ENCODE measurements at places on chromosomes 6 and 20. TPM values are rescaled to one million over a fixed set of nuclear protein-coding genes. Genes with fewer than 3 reads are reported as not detected.

The SLC22A23 gene
- total RNA-seq = 0.24 TPM

The KIAA1755 gene
- not detected for total RNA-seq

The GTPBP2 gene
- total RNA-seq = 52.1 TPM

The ADTRP gene
- total RNA-seq = 29.1 TPM

The TAGAP gene
- 167 TPM for total RNA-seq

DNA sequence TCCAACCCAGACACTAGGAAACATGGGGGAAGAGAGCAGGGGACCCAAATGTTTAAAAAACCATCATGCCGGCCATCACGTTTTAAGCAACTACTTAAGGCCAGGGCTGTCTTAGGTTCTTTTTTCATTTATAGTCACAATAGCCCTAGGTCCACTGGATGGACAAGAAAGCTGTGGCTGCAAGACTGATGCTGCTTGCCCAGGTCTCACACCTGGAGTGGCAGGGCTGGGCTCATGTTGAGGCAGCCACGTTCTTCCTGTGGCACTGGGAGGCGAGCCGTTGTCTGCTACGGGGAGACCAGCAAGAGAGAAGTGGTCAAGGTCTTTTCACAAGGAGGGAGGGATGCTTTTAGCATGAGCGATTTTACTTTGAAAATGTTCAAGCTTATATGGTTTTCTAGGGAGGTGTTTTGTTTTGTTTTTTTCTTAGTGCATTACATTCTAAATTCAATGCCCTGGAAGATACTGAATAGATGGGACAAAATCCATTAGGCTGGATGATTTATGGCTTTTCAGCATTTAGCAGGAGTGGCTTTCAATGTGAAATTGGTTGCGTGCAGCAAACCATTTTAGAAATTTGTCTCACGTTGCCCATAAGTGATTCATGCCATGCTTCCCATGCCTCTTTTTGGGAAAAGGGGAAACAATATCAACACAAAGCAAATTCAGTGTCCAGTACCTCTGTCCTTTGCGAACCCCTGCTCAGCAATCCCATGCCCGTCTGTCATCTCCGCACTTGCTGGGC is 106.6 kb upstream of the SNX9 start:
- no peak for DNase-seq

The TFAP2A gene
- not detected for total RNA-seq

DNA sequence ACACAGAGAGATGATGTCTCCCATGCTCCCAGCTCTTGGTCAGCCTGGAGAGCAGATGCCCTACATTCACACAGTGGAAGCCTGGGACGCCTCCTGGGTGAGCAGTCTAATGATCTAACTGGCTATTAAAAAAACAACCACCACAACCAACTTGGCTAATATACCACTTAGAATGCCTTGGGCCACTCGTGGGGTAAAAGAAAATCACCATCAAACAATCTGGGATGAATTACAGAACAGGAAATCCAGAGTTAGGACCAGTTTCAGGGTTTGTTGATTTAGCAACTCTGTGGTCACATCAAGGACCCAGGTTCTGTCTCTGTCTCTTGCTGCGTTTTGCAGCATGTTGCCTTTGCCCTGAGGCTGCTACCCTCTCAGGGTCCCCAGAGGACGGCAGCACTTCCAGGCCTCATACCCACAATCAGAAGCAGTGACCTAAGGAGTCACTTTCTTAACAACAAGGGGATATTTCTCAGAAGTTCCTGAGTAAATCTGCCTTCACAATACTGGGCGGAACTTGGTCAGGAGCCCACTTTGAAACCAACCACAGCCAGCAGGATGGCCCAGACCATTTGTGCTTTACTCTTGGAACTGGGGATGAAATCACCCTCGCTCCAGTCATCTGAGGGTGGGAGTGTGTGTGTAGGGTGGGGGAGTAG is 118.7 kb downstream of the CLIC5 start:
- DNase-seq = no peak

DNA sequence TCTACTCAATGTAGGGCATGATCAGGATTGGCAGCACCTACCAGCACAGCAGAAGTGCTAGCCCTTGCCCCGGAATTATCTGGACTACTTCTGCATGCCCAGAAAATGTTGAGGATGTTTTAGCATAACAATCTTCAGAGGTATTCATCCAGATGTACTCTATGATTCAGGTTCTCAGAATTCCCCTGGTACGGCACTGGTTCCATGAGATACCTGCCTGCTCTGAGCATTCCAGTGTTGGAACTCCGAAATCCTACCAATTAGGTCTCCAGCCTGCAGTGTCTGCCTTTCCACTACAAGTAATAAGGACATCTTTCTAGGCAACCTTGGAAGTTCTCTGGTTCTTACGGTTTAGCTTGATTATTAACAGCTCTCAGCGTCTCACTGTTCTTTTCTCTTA is 554.5 kb downstream of the HACE1 start:
- DNase-seq = no peak

DNA sequence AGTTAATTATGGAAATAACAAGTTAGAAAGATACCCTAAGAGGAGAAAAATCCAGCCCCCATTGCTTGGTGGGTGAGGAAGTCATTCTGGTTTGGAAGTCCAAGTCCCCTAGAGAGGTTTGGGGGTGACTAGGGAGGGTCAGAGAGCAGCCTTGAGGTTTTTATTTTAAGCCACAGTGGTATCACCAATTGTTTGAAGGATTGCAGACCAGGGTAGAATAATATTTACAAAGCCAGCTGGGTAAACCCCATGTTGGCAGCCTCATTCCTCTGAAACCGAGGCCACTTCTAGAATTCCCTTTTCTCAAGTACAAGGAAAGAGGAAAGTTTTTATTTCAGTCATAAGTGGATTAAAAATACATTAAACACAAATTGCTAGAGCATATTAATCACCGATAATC is 99.7 kb downstream of the TMEM170B start:
- DNase-seq = no peak

GRCh38 chr20:17809362-17810061 is 109.7 kb downstream of the BANF2 start:
- DNase-seq = no peak

- DNase-seq = peak; percentile 55
Measured at GRCh38 chr6:73388800-73389512, 5.7 kb upstream of the DDX43 start.

DNA sequence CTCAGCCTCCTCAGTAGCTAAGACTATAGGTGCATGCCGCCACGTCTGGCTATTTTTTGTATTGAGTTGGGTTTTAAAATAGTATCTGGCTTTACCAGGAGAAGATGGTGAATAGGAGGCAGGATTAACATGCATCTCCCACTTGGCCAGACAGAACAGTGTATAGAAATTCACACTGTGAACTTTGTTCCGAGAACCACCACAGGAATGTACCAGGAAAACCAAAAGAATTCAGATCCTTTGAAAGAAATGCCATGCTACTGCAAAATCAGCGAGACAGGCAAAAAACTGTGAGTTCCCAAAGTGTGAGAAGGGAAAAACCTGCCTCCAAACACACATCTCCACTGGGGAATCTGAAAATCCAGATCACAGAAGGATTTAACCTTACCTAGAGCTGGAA is 327.6 kb downstream of the NKAIN2 start:
- DNase-seq = no peak

GRCh38 chr20:31945785-31946184 is 6.1 kb downstream of the PDRG1 start:
- DNase-seq = no peak

DNA sequence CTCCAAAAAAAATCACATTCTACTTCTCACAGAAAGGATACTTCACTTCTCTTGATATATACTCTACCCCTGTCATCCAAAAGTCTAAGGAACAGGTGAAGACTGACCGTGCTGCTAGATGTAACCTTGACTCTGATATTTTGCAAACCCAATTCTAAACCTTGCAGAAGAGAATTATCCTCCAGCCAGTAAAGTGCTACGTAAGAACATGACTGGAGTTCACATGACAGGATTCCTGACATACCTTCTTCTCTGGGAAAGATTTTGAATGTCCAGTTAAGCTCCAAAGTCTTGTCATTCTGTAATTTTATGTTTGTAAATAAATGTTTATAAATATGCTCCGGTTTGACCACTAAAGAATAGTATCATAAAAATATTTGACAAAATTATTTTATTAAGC is 35.8 kb downstream of the BTBD9 start:
- no peak for DNase-seq

- DNase-seq = no peak
Measured at GRCh38 chr6:15148356-15148946, 97.4 kb upstream of the JARID2 start.

The PNPLA1 gene
- not detected for total RNA-seq

- no peak for DNase-seq
Measured at GRCh38 chr20:50592282-50593004, 82.3 kb downstream of the PTPN1 start.

DNA sequence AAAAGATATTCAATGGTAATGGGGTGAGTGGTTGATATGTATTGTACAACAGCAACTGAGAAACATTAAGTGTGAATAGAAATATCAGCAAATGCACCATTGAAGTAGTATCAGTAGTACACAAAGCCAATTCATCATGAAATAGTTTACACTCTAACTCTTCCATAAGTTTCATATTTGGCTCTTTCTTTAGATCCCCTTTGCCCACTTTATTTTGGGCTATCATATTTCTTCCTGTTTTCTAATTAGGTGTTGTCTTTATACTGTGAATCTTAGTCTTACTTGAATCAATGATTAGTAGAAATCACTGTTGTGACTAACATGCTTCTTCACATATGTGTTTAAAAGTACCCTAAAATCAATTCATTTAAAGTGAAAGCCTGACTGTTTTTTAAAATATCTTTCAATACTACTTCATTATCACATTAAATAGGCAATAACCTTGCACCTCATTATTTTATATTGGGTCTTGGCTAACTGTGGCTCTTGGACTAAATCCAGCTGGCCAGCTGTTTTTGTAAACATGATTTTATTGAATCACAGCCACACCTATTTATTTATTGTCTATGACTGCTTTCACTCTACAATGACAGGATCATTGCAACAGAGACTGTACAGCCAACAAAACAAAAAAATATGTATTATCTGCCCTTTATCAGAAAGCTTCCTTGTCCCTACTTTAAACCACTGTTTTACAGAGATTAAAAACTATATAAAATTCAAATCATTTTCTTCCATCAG is 38.9 kb downstream of the EYS start:
- no peak for DNase-seq

GRCh38 chr20:60752741-60753420 is 499.2 kb upstream of the CDH4 start:
- no peak for DNase-seq

DNA sequence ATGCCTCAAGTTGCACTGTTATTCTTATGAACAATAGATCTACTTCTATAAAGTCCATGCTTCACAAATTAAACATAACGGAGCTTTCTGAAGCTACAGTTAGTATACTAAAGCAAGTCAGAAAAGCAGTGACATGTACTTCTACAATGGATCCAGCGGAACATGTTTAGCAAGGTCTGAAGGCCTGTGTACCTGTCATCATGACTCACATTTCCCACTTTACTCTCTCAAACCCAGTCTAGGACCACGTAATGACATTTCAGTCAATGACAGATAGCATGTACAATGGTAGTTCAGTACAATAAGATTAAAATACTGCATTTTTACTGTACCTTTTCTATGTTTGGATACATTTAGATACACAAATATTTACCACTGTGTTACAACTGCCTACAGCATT is 132.1 kb downstream of the MMS22L start:
- DNase-seq = no peak

The MATN4 gene
- total RNA-seq = 1.1 TPM

GRCh38 chr6:13810688-13811446 is 3.5 kb downstream of the MCUR1 start:
- DNase-seq = no peak

DNA sequence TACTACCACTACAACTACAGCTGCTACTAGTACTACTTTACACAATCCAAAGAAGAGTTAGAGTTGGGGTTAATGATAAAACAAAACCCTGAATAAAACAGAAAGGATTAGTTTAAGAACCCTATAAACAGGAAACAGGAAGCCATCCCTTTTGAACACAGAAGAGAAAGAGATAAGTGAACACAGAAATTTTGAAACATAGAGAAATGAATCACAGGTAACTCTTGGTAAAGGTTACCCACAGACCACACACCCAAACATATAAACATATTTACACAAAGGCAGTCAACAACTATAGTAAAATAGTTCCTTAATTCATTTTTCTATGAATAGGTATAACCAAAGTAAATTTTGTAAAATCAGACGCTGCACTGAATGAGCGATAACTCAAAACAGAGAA is 98.1 kb downstream of the RNGTT start:
- DNase-seq = no peak

- DNase-seq = peak; percentile 86
Measured at GRCh38 chr6:158853072-158853879, 34.1 kb upstream of the EZR start.

DNA sequence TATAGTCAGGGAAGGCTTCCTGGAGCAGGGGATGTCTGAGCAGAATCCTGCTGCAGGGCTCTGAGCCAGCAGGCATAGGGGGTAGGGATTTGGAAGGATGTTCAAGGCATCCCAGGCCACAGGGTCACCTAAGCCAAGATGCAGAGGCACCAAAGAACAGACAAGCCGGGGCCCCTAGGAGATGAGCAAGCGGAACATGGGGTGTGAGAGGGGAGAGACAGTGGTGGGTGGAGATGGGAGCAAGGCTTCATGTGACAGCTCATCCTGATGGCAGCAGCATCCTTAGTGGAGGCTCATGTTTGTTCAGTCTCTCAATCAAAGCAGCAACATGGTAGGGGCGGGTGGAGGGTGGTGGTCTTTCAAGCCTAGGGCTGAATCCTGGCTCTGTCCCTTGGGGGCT is 29.8 kb upstream of the TCP11 start:
- DNase-seq = no peak

DNA sequence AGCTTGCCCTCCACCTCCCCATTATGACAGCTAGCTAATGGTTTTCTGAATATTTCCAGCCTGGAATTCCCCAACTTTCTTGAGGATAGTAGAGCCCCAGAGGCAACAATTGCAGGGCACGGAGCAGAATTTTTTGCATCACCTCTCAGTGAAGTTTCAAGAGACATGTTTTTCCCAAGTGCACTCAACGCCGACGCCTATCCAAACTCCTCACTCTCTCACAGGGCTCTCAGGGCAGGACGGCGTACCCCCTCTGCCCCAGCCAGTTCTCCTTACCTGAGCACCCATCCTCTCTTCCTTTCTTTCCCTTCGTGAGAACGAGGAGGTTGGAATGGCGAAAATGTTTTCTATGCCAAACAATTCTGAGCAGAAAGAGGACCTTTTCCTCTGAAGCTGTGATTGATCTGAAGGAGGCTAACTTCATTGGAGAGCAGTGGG is 83.1 kb upstream of the FOXQ1 start:
- no peak for DNase-seq
